Fibroblast of upper back skin (primary cell): ENCODE measurements at places on chromosomes 5 and 9.

GRCh38 chr9:28915202-28915930 lies 1342.1 kb upstream of the C9orf72 start:
- no peak for DNase-seq

- DNase-seq = no peak
These were observed 498.0 kb downstream of the PRDM9 start for GRCh38 chr5:24005384-24005783.

DNA sequence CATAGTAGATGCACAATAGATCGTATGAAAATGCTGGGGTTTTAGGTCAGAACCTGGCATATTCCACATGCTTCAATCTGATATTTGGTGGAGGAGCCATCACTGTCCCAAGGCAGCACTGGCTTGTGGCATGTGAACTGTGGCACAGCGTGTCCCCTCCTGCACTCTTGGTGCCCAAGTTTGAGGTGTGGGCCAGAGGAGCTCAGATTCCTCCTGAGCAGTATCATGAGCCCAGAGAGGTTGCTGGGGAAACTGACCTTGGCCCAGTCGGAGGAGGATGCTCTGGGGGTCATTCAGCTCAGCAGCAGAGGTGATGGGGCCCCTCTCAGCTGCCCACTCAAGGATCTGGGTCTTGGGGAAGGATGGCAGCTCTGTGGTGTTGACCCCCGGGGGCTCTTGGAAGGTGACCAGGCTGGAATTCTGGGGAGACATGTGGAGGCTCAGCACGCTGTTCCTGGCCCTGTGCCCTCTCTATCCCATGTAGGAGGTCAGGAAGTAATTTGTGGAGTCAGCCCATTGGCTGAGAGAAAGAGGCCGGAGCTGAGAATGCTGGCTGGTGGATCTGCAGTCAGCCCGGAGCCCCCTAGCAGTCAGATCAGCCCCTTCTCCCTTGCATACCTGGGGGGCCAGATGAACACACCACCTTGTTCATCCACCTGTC lies 23.7 kb downstream of the FPGS start:
- DNase-seq = no peak

DNA sequence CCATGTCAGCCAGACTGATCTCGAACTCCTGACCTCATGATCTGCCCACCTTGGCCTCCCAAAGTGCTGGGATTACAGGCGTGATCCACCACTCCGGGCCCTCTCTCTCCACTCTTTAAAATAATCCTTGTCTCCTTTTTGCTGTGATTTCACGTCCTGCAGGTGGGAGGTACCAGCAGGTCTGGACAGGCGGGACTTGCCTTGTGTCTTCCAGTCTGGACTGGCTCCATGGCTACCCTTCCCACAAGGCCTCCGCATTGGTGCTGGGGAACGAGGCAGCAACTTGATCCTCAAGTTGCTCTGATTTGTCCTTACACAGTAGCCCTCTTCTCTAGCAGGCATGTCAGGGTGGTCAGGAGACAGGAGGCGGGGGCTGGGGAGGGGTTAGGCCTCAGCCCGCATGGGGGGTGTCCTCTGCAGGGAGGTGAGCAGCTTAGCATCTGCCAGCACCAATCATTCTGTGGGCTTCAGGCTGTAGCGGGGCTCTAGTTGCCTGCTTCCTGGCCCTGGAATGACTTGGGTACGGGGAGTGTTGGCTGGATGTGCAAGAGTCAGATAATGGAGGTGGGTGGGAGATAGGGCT lies 54.3 kb downstream of the TENT4A start:
- DNase-seq = no peak

- DNase-seq = no peak
These were observed 38.0 kb upstream of the TENT2 start for GRCh38 chr5:79573983-79574890.

- peak; percentile 85 for DNase-seq
These were observed 19.9 kb downstream of the MTX3 start for GRCh38 chr5:79971156-79971555.

DNA sequence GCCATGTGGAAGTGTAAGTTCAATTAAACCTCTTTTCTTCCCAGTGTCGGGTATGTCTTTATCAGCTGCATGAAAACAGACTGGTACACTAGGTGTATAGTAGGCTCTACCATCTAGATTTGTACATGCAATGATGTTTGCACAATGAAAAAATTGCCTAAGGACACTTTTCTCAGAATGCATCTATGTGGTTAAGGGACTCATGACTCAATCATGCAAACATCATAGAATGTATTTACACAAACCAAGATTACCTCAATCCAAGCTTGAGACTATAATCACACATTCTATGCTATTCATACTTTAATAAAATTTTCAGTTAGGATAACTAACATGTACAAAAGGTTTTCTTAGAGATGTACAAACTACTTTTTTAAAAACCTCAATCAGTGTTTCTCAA lies 1164.5 kb downstream of the CDH12 start:
- peak; percentile 31 for DNase-seq

GRCh38 chr5:90153031-90153430 lies 256.5 kb downstream of the CETN3 start:
- DNase-seq = no peak

DNA sequence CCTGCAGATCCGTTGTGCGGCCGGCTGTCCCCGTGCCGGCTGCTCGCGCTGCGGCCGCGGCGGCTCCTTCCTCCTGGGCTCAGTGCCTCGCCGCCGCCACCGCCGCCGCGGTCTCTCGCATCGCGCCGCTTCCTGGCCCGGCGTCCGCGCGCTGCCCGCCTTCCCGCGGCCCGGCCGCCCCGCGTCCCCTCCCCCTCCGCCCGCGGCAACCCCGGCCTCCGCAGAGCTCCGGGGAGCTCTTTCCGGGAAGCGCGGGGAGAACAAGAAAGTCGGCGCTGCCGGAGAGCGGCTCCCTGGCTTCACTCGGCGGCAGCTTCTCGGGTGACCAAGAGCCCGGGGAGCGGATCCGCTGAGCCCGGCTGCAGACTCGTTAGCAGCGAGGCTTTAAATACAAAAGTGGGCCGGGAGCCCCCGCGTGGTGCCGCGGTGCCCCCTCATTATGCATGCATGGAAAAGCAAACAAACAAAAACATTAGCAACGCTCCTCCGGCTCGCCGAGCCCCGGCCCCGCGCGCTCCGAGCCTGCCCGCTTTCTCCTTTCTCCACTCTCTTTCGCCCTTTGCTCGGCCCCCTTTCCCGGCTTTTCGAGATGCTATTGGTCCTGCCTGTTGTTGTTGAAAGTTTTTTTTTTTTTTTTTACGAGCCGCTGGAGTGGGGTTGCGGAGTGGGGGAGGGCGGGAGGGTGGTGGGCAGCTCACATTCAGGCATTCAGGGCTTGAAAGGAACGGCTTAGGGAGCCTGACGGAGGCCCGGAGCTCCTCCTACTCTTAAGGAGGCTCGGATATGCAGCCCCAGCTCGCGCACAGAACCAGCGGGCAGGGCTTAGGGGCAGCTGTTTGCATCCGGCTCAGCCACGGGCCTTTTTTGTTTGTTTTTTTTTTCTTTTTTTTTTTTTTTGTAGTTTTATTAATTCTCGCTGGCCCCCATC lies at the start of gene GAS1:
Gene GAS1 (minus strand): TSS at position 361 of the 928 bp plus-strand sequence. CDS start 727 bp downstream, outside the sequence.
- peak; percentile 97 for DNase-seq

DNA sequence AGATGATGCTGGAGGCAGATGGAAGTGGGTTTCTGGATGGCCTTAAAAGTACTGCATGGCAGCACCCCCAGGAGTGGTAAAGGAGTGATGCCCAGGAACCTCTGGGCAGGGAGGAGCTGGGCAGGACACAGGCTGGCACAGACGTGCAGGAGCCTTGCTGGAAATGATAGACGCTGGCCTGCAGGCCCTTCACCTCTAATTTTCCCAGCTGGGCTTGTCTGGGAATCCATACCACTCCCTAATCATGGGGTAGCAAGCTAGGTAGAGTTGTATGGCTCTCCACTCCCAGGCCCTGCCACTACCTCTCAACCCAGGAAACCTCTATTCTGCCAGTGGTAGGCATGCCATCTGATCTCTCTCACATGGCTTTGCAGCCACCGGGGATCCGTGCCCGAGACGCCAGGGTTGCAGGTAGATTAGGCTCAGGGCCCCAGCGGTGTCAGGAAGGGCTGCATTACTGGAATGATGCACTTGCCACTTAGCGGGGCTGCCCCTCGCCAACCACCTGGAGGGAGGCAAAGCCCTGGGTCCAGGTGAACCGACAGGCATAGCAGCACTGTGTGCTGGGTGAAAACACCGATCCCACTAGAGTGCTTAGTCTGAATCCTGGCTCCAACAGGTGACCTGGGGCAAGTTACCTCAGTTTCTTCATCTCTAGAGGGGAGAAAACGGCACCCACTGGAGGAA lies 79.6 kb upstream of the SLC25A51 start:
- no peak for DNase-seq

DNA sequence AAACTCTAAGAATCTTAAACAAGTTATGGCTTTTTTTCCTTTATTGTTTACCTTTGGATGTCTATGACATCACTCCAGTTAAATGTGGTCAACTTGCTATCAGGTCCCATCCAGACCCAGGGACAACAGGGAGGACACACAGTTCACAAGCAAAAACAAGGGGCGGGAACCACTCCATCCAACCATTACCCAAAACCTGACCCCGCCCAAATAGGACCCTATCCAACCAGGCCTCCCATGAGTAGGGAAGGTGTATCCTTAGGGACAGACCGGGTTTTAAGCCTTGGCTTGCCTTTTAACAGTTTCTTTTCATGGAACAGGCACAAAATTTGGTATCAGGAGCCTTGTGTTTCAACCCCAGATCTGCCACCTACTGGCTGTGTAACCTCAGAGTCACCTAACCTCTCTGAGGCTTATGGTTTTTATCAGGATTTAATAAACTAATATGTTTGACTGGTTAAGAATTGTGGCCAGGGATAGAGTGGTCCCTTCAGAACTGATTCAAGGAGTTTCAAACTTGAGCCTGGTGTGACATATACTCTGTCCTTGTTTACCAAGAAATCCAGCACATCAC lies 127.7 kb upstream of the RAD23B start:
- no peak for DNase-seq

GRCh38 chr5:139649082-139649991 lies 1.2 kb downstream of the CXXC5 start:
- peak; percentile 16 for DNase-seq

- DNase-seq = no peak
These were observed 2085.7 kb upstream of the C9orf72 start for GRCh38 chr9:29659014-29659413.

- no peak for DNase-seq
These were observed 265.1 kb upstream of the MVB12B start for GRCh38 chr9:126061575-126061974.

- no peak for DNase-seq
These were observed 44.6 kb downstream of the POC5 start for GRCh38 chr5:75672616-75673015.

DNA sequence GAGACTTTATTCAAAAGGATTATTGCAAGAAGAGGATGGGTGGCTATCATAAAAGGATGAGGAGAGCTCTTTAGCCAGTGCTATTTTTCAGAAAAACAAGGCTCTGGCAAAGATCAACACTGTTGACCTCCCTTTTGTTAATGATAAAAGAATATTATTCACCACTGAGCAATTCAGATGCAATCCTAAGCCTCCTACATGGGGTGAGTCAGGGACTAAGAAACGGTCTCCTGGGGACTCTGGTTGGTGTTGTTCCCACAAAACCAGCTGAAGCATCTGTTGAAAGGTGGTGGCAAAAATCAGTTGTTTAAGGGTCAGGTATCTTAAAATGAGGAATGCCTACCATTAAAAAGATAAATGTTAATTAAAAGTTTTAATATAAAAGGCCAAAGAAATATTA lies 7.7 kb upstream of the GCNT1 start:
- peak; percentile 81 for DNase-seq

GRCh38 chr5:33509036-33509435 lies 68.3 kb downstream of the TARS1 start:
- DNase-seq = peak; percentile 37

DNA sequence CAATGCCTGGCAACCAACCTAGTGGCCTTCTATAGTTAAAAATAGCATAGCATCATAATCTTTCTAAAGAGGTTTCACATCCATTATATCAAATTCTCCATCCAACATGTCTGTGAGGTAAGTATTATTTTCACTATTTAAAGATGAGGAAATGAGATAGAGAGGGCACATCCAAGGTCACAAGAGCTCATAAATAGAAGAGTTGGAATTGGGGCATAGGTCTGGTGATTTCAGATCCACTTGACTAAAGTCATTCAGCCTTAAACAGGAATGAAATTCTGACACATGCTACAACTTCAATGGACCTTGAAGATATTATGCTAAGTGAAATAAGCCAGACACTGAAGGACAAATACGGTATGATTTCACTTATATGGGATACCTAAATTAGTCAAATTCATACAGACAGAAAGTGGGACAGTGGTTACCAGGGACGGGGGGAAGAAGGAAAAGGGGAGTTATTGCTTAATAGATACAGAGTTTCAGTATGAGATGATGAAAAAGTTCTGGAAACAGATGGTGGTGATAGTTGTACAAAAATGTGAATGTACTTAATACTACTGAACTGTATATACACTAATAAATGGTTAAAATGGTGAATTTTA lies 259.6 kb upstream of the NR4A3 start:
- no peak for DNase-seq

- DNase-seq = no peak
These were observed 155.6 kb upstream of the TAS2R1 start for GRCh38 chr5:9785751-9786150.

GRCh38 chr5:153551537-153552079 lies 61.1 kb downstream of the GRIA1 start:
- DNase-seq = peak; percentile 100

GRCh38 chr5:9464478-9464877 lies 81.4 kb downstream of the SEMA5A start:
- DNase-seq = no peak

- no peak for DNase-seq
These were observed 34.0 kb upstream of the ARAP3 start for GRCh38 chr5:141716009-141716408.

- peak; percentile 68 for DNase-seq
These were observed 146.5 kb downstream of the LPAR1 start for GRCh38 chr9:110891760-110892159.

- DNase-seq = peak; percentile 15
These were observed 159.1 kb downstream of the PAX5 start for GRCh38 chr9:36874921-36875320.

GRCh38 chr5:169778622-169779596 lies 141.8 kb downstream of the DOCK2 start:
- no peak for DNase-seq

DNA sequence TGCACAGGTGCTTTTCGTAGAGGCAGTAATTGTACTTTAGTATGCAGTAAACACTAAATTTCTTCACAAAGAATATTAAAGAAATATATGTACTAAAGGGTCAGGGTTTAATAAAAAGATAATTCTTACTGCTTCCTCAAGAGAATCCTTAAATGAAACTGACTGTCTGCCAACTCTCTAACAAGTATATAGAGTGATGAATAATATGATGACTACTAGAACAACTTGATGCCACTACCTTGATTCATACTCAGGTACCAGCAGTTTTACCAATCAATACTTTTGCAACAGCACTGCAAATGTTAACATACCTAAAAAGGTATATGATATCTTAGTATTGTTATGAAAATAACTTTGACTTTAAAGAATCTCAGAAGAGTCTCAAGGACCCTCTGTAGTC lies 3.8 kb downstream of the YIPF5 start:
- no peak for DNase-seq

GRCh38 chr5:61702784-61703183 lies 370.7 kb downstream of the ZSWIM6 start:
- DNase-seq = peak; percentile 4
